ENCODE measurements at places on chromosomes 1 and 21.

DNA sequence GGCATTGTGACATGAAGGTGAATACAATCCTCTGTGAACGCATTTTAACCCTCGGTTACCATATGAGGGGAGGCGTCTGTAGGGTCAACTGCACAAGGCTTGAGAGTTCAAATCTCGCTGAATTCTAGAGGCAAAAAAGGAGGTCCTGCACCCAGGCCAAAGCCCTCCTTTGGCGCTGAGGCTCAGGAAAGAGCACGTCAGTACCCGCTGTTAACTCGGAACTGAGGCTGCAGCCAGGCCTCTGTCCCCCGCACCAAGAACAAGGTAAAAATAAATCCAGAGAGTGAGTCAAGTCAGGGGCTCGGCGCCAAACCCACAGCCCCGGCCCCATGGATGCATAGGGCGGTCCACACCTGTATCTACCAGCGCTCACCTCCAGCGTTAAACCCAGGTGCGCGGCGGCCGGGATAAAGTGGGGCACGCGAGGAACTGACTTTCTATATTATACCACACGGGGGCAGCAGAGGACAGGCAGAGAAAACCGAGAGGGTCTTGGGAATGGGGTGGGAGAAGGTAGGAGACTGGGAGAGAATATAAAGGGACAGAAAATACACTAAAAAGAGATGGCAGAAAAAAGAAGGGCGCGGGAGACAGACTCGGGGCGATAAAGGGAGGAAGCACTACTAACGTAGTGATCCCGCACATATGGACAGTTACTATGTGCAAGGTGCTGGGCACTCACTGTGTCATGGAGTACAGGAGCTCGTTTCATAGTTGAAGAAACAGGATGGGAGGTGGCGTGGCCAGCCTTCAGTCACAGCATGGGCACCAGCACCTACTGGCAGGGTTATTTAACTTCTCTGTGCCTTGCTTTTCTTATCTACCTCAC, 54.9 kb downstream of the DMRTA2 start:
- no peak for DNase-seq

- no peak for DNase-seq
These were observed 646 bp upstream of the PDZK1IP1 start for GRCh38 chr1:47190509-47190855.

DNA sequence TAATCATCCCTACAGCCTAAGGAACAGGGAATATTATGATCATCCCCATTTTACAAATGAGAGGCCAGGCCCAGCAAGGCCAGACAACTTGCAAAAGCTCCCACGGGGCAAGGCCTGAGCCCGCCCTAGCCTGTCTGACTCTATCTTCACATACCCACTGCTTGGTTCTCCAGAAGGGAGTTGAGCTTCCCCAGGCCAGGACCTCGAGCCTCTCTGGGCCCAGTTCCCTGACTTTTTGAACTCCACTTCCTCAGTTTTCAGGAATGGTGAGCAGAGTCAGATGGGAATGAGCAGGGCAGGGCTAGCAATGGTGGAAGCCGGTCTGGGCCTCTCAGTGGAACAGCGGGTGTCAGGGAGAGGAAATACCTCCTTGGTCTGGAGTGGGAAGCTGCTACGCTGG, 39.3 kb downstream of the CACNA1S start:
- no peak for DNase-seq

DNA sequence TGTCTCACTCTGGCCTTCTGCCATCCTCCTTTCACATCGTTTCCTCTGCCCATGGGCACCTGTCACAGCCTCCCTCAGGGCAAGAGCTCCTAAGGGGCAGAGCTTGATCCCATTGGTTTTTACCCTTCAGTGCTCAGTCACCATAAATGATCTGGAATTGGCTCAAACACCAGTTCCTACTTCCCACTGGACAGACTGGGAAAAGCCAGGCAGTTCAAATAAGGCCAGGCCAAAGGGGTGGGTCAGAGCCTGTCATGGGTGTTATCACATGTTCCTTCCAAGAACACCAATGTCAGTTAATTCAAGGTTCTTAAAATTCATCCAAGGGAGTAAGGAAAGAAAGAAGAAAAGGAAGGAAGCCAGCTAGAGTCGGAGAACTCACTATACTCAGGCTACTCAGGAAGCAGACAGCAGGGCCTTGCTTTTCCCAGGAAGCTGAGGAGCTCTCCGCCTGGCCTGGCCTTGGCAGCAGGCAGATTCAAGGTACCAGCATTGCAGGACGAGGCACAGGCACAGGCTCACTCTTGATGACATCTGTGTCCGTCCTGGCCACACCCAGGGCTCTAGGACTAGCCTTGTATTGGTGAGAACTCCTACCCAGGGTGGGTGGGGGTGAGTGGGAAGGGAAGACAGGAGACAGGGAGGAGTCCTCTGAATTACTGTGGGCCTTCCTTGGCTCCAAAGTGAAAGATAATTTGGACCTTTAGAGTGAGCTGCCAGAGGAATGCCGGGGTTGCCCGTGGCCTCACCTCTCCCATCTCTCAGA, 32.2 kb upstream of the ARTN start:
- no peak for DNase-seq

DNA sequence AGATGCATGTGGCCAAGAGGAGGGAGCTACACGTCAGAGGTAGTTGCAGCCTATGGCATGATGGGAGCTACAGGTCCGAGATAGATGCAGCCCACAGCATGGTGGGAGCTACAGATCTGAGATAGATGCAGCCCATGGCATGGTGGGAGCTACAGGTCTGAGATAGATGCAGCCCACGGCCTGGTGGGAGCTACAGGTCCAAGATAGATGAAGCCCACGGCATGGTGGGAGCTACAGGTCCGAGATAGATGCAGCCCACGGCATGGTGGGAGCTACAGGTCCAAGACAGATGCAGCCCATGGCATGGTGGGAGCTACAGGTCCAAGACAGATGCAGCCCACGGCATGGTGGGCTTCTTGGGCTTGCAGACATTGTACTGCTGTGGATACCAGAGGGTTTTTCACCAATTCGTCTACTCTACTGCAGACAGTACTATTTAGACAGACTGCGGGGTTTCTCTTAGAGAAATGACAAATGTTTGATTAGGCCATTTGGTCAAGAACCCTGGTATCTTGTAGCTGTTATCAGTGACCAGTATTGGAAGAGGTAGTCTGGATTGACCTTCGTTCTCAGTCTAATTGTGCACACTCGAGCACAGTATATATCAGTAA, 127.4 kb downstream of the DHRS3 start:
- DNase-seq = no peak

GRCh38 chr1:199804526-199804925, 223.0 kb upstream of the NR5A2 start:
- DNase-seq = no peak

DNA sequence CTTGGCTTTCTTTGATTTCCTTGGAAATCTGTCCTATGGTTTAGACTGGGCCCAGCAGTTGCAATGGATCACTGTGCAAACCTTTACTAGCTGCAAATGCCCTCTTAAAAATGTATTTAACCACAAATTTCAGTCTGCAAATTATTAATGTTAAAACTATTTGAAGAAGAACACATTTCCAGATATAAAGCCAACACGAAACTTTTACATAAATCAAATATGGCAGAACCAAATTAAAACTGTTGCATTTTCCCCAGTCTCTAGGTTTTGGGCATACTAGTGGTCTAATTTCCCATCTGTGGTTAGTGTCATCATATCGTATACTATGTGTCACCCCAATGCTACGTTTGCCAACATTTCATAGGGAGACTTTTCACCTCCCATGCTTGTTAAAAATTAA, 52.3 kb downstream of the HMCN1 start:
- no peak for DNase-seq

DNA sequence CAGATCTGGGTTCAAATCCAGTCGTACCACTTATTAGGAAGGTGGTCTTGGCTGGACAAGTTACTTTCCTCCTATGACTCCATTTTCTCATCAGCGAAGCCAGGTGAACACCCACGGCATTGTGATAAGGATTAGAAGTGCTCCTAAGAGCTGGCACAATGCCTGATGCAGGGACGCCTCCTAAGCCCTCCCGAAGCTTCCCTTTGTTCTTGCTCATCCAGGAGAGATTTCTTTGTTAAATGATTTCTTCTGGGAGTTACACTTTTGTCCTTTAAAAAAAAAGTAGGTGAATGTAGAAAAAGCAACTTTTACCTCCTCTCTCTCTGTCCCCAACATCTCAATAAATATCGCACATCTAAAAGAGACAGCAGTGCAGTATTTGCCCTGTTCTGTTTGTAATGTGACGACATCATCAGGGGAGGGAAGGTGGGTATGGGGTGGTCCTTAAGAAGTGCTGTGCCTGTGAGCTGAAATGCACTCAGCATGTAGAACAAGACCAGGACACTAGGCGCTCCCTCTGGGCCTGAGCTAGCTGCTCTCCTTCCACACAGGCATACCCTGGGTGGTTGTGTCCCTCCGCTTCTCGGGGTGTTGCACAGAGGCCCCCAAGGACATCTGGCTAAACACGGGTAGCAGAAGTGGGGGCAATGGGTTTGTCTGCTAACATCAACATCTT, 43.9 kb downstream of the SUSD4 start:
- DNase-seq = no peak

- no peak for DNase-seq
These were observed 504 bp upstream of the SDHC start for GRCh38 chr1:161313554-161314200.

- DNase-seq = no peak
These were observed 288.7 kb downstream of the NUF2 start for GRCh38 chr1:163610486-163610885.

DNA sequence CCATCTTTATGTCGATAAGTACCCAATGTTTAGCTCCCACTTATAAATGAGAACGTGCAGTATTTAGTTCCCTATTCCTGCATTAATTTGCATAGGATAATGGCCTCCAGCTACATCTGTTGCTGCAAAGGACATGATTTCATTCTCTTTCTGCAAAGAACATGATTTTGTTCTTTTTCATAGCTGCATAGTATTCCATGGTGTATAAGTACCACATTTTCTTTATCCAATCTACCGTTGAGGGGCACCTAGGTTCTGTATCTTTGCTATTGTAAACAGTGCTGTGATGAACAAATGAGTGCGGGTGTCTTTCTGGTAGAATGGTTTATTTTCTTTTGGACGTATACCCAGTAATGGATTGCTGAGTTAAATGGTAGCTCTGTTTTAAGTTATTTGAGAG, 63.0 kb downstream of the HLX start:
- no peak for DNase-seq

DNA sequence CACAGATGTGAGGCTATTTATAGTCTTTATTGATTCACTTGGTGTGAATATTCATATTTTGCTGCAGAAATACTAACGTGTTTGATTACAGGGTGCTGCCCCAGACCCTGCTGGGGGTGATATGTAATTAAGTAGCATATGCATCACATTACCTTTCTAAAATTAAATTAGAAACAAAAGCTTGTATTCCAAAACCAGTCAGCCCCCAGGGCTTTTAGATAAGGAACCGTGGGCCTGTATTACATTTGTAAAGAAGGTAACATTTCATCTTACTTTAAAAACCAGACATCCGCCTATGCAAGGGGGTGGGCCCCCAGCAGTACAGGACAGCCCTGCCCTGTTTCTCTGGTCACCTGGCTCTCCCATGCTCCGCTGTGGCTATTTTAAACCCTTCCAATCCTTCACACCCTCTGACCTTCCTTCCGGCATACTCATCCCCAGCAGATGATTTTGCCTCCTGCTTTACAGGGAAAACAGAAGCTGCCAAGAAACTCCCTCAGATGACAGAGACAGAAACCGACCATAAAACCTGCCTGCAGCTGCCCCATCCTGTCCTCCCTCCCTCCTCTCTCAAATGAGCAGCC, 22.0 kb upstream of the KCNC4 start:
- DNase-seq = no peak

DNA sequence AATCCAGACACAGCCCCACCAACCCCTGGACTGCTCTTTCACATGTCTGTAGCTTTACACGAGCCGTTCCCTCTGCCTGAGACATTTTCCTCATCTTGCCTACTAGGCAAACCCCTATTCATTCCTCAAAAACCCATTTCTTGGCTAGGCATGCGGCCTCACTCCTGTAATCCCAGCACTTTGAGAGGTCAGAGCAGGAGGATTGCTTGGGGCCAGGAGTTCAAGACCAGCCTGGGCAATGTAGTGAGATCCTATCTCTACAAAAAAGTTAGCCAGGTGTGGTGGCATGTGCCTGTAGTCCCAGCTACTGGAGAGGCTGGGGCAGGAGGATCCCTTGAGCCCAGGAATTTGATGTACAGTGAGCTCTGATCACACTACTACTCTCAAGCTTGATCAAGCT, 5.2 kb upstream of the AUNIP start:
- DNase-seq = no peak

DNA sequence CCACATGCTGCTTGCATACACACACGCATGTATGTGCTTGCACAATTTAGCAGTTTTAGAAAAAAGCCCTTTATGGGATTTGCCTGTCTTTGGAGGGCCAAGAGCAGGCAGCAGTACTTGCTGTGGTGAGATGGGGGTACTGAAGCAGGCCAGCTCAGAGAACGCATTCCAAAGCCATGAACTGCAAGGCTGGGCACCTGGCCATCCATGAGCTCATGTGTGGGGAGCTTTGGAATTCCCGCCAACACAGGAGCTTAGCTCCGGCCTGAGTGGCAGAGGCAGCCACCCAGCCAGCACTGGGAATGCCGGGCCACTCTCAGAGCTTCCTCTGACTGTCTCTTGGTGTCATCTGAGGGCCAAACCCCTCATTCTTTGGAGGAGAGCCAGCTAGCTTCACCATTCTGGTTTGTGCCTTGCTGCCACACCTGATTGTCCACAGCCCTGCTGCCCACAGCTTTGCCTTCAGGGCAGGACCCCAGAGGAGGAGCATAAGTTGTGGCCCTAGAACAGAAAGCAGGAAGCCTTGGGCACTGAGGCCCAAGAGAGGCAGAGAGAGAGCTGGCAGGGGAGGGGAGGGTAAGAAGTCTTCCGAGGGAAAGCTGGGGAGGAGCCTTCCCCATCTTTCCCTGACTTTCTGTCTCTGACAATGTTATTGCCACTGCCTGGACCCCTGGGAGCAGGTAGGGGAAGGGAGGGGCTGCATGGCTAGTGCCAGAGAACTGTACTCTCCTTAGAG, 92.1 kb upstream of the POU3F1 start:
- DNase-seq = no peak

- no peak for DNase-seq
These were observed 600.6 kb downstream of the PTPRU start for GRCh38 chr1:29836651-29837646.

DNA sequence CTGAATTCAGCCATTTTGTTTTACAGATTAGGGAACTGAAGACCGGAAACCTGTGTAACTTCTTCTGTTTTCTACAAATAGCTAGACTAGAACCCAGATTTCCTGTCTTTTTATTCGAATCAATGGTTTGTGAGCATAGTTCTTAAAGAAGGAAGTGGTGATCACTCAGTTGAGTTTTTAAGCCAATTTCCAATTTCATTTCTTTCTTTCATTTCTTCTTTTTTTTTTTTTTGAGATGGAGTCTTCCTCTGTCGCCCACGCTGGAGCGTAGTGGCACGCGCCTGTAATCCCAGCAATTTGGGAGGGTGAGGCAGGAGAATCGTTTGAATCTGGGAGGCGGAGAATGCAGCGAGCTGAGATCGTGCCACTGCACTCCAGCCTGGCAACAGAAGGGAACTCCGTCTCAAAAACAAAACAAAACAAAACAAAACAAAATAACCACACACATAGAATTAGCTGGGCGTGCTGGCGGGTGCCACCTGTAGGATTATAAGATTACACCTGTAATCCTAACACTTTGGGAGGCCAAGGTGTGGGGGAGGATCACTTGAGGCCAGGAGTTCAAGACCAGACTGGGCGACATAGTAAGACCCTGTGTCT, 3.0 kb upstream of the MDM4 start:
- DNase-seq = no peak

- peak; percentile 68 for DNase-seq
These were observed at the start of gene GSTM1 for GRCh38 chr1:109687641-109688499. GSTM1 (plus strand) TSS chr1:109687817; CDS start chr1:109687874, 57 bp downstream.

- no peak for DNase-seq
These were observed 96.4 kb upstream of the KCNJ6 start for GRCh38 chr21:38012672-38013071.

GRCh38 chr1:81594206-81594605, 206.5 kb upstream of the ADGRL2 start:
- no peak for DNase-seq
